ENCODE measurements at places on chromosomes 2 and 18. TPM values are rescaled to one million over a fixed set of nuclear protein-coding genes. Genes with fewer than 3 reads are reported as not detected.
A peak's percentile ranks its signal among the peaks of the same experiment; 100 is the strongest.

DNA sequence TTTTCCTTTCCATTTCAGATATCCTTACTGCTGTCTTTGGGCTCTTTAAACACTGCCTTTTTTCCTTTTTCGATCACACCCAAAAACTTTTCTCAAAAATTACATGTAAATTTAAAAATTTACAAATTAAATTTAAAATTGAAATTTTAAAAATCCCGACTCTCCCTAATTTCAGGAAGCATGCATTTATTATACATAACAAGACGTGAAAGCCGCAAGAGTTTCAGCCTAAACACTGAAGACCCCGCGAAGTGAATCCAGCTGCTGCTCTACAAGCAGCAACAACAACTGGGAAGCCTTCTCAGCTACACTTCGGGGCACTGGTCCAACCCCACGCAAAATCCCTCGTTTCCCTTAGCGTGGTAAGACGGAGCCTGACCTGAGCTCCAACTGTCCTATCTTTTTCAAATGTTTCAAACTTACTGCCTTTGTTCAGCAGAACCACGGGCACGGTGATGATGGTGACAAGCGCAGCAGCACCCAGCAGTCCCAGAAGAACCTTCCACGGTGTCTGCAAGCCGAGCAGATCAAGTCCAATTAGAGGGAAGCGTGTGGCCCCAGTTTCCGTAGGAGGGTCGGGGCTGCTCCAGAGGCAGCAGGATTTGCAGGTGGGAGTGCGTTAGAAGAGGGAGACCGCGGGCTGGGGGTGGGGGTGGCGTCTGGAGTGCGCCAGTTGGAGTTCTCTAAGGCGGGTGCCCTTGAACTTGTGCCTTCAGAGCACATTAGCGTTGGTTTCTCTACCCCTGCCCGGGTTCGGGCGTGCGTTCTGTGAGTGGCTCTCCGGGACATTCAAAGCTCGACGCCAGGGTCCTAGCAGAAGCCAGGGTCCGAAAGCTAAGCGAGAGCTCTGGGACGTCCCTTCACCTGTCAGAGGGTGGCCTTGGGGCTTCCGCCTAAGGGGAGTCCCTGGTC lies 783 bp downstream of the DPP4 start:
- no peak for DNase-seq

CRYGD gene
- not detected for total RNA-seq

DNA sequence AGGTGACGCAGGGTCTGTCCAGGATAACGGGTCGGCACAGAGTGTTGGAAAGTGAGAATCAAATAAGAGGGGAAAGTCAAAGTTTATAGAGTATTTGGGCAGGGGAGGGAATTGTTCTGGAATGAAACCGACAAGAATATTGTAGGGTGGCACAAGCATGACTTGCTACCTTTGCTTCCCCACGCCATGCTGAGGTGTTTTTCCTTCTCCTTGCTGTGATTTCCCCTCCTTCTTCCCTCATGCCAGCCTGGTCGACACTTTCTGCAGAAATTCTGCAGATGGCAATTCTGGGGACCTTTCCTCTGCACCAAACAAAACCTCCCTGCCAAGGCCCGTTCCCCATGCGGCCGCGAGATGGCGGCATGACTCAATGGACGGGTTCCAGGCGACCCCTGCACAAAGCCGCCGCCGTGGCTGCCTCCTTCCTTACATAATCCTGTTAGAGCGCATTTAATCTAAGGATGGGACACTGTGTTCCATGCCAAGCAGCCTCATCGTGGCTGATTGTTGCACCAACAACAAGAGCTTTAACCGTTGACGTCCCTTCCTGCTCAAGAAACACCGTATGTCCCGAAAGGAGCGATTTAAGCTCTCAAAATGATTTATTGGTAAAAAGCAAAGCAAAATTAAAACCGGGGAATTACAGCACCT lies at the start of gene MRO:
Gene MRO (minus strand): TSS at position 289 of the 651 bp plus-strand sequence. CDS start 10,616 bp downstream, outside the sequence.
- DNase-seq: peak; percentile 75

DNA sequence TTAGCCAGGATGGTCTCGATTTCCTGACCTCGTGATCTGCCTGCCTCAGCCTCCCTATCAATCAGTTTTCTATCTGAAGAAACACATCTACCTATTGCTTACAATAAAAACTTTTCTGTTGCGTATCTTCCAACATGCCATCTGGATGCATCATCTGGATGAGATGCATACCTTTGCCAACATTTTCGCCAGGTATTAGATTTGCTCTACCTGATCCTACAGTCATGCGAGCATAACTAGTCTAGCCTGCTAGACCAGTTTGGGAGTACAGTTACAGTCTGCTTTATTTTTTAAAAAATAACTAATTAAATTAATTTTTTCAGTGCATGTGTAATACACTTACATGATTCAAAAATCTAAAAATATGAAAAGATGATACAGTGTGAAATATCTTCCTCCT lies 334.0 kb upstream of the MEX3C start:
- no peak for DNase-seq

GRCh38 chr2:239887604-239888003 lies 137.5 kb downstream of the NDUFA10 start:
- no peak for DNase-seq

GRCh38 chr2:29448096-29448688 lies 333.0 kb downstream of the CLIP4 start:
- DNase-seq: no peak

DNA sequence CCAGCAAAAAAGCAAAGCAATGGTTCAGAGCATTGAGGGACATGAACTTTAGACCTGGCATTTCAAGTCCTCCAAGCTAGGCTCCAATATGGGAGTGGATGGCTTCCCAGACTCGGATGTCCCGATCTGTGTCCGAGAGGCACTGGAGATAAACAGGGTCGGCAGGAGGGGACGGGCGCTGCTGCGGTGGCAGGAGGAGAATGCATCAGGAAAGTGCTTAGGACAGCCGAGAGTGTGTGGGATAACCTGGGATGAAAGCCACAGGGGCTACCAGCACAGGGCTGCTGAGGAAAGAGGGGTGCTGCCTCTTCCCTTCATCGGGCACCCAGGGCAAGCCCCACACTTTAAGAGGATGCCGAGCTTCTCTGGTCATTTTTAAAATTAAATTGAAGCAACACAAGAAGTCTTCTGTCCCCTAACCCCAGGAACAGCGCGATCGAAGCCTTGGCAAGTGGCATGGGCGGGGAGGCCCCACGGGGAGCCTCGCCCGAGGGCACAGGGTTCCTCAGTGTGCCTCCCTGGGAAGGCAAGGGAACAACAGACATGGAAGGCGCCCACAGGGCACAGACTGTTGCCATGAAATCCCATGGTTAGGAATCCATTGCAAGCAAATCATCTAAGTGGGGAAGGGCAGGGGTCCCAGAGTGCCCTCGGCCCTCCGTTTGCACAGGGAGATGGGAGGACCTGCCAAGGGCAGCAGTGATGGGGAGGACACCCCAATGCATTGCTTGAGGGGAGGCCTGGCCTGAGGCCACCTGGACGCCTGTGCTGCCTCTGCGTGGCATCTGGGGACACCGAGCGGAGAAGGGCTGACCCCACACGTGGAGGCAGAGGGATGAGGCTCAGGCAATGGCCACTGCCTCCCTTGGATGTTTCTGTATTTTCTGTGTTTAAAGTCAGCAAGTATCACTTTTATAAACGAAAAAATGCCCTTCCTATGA lies 78.5 kb upstream of the GPC1 start:
- DNase-seq: no peak
